H9 (cell line): ENCODE measurements at places on chromosomes 6 and 20. TPM values are rescaled to one million over a fixed set of nuclear protein-coding genes. Genes with fewer than 3 reads are reported as not detected.

- DNase-seq = no peak
Measured at GRCh38 chr6:14930366-14930989, 315.4 kb upstream of the JARID2 start.

DNA sequence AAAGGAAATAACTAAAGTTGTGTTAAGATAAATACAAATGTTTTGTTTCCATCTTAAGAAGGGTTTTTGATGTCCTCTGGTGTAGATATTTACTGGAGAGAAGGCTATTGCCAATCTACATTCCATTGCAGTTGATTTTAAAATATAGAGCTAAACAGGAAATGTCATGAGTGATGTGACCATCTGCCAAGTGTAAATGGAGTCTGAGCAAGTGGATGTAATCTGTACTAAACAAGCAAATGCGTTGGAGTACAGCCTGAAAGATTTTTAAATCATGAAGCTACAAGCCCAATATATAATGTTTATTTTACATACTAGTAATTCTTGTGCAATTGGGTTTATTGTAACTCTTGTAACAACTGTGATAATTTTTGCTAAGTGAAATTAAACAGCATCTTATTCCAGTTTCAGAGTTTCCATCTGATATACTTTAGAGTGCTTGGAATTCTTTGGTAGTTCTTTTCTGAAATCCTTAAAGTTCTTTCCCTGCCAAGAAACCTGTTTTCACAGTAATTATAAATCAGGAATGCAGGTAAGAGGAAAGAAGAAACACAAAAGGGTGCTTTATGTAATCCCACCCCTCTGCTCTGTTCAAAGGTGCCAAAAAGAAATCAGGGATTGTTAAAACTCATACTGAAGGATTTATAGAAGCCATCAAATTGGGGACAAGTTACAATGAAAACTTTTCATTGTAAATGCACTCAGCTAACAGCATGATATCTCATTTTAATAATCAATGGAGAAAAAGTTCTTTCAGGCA is 47.2 kb upstream of the FLRT3 start:
- DNase-seq = no peak

FAM184A gene
- total RNA-seq = 10.4 and 11.4 TPM in 2 replicates

OXT gene
- total RNA-seq = 0.64 TPM in 1 of 2 replicates, not detected in the other

GRCh38 chr6:157364705-157365104 is 16.3 kb upstream of the ZDHHC14 start:
- no peak for DNase-seq

GRCh38 chr6:168155821-168156741 is 77.1 kb upstream of the FRMD1 start:
- peak; percentile 19 for DNase-seq

TP53TG5 gene
- 0.59 TPM in 1 of 2 replicates, not detected in the other for total RNA-seq

GRCh38 chr6:52502306-52503029 is 74.4 kb downstream of the TRAM2 start:
- DNase-seq = no peak

- DNase-seq = no peak
Measured at GRCh38 chr20:38836991-38837390, 31.5 kb downstream of the PPP1R16B start.

FUT9 gene
- total RNA-seq = 0.97 and 1.6 TPM in 2 replicates

B3GAT2 gene
- 0.22 and 0.24 TPM in 2 replicates for total RNA-seq

GPRC6A gene
- total RNA-seq = not detected in 2 replicates

DNA sequence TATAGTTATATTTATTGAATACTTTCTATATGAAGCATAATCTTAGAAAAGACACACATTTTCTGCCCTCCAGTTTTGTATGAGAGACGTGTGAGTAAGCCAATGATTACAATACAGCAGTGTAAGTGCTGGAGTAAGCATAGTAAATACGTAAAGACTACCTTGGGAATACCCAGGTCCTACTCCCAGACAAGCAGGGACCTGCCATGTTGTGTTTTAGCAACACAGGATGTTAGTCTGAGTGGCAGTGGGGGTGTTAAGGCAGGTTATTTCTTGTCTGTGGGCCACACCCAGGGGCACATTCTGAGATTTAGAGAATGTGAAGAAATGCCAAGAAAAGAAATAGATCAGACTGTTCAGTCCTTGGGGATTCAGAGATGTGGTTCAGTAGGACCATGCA is 34.3 kb upstream of the RNF144B start:
- DNase-seq = no peak

CRISP2 gene
- not detected in 2 replicates for total RNA-seq

CST4 gene
- not detected in 2 replicates for total RNA-seq

DNA sequence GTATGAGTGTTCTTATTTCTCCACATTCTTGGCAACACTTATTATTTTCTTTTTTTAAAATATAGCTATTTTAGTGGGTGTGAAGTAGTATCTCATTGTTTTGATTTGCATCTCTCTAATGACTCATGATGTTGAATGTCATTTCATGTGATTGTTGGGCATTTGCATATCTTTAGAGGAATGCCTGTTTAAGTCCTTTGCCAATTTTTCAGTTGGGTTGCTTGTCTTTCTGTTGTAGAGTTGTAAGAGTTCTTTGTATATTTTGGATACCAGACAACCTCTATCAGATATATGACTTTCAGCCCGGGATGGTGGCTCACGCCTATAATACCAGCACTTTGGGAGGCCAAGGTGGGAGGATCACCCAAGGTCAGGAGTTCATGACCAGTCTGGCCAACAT is 5.1 kb upstream of the POPDC3 start:
- DNase-seq = no peak

DNA sequence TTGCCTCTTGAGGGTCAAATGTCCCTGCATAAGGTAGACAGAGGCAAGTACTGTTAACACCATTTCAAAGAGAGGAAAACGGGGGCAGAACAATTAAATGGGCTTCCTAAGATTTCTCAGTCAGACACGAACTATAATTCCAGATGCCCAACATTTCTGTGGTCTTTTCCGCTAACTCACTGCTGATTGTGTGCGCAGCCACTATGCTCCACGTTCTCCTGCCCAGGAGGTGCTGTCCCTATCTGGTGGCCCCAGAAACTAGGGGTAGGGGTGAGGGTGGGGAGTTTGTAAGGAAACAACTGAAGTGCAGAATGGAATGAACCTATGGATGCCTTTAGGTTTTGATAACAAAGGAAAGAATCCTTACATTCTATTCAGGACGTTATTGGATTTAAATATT is 86.1 kb upstream of the BACH2 start:
- no peak for DNase-seq

GRCh38 chr6:170238741-170239565 is 51.9 kb downstream of the DLL1 start:
- no peak for DNase-seq

GRCh38 chr6:98839781-98840361 is 5.5 kb downstream of the POU3F2 start:
- DNase-seq = no peak

HDGFL1 gene
- total RNA-seq = not detected in 2 replicates

FLOT1 gene
- total RNA-seq = 107 and 111 TPM in 2 replicates

MLN gene
- total RNA-seq = not detected in 2 replicates

- DNase-seq = no peak
Measured at GRCh38 chr6:90849686-90850085, 262.8 kb upstream of the MAP3K7 start.

GRCh38 chr6:39441301-39441700 is 118.8 kb upstream of the KCNK16 start:
- DNase-seq = no peak

- no peak for DNase-seq
Measured at GRCh38 chr6:166989427-166990032, 9.7 kb upstream of the CEP43 start.

DNA sequence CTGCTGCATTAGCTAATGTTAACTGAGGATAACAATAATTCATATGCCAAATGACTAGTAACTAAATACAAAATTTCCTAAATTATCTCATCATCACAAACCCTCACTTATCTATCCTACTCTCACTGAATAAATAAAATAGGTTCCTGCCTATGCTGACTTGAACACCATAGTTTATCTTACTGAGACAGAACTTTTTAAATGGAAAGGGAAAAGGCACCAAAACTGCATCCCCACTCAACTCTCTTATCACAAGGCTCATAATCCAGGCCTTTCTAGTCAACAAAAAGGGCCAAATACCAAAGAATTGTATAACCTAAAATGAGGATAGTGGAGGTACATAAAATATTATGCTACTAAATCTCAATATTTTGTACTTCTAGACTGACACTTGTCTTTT is 23.1 kb downstream of the OSTM1 start:
- no peak for DNase-seq

GRCh38 chr6:108667993-108668392 is 107.3 kb downstream of the FOXO3 start:
- no peak for DNase-seq

DNA sequence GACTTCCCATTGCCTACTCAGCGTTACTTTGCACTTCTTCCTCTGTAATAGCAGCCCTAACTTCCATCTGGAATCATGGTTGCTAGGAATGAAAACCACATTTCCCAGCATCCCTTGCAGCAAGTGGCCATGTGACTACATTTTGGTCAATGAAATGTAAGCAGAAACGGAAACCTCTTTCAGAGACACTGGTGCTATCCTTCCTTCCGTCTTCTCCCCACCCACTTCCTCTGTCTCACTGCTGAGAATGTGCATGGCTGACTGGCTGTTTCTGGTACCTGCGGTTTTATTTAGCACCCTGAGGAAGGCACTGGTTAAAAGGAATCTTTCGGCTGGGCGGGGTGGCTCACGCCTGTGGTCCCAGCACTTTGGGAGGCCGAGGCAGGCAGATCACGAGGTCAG is 107.4 kb downstream of the SCML4 start:
- peak; percentile 59 for DNase-seq

CAPN11 gene
- 0.28 and 0.29 TPM in 2 replicates for total RNA-seq

- DNase-seq = no peak
Measured at GRCh38 chr6:137271245-137272183, 52.3 kb upstream of the IFNGR1 start.

GRCh38 chr6:56187686-56188085 is 59.7 kb downstream of the COL21A1 start:
- DNase-seq = no peak

MAP3K5 gene
- total RNA-seq = 1.6 and 1.7 TPM in 2 replicates

GRCh38 chr6:16956361-16956760 is 145.5 kb upstream of the STMND1 start:
- DNase-seq = no peak

DNA sequence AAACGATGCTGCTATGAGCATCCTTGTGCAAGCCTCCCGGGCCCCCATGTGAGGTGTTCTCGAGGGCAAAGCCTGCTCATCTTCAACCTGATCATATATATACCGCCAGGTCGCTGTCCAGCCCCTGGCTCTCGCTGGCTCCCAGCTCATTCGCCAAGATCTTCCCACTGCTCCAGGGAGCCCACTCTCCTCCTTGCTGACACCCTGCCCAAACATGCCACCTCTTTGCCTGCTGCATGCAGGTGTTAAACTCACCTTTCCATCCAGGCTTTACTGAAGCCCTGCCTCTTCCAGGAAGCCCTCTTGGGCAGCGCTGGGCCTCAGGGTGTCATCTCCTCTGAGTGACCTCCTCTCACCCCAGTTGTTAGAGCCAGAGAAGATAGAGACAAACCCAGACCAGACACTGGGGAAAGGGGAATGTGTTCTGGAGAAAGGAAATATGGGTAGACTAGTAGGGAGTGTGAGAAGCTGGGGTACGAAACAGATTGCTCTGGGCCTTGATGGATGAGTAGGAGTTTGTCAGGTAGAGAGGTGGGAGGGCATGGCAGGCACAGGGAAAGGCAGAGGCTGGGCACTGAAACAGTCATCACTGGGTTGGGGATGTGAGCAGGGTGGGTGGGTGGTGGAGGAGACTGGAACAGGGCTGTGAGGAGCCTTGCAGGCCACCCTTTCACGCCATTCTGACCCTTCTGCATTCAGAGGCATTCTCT is 1.2 kb upstream of the DLGAP4 start:
- DNase-seq = no peak

- DNase-seq = no peak
Measured at GRCh38 chr6:15254070-15254975, 8.5 kb downstream of the JARID2 start.

GRCh38 chr20:32159766-32160221 is 47.7 kb downstream of the PLAGL2 start:
- no peak for DNase-seq

GRCh38 chr6:63440057-63440456 is 120.3 kb upstream of the LGSN start:
- peak; percentile 45 for DNase-seq

GRCh38 chr20:57317789-57318371 is 11.7 kb upstream of the SPO11 start:
- DNase-seq = no peak

DNA sequence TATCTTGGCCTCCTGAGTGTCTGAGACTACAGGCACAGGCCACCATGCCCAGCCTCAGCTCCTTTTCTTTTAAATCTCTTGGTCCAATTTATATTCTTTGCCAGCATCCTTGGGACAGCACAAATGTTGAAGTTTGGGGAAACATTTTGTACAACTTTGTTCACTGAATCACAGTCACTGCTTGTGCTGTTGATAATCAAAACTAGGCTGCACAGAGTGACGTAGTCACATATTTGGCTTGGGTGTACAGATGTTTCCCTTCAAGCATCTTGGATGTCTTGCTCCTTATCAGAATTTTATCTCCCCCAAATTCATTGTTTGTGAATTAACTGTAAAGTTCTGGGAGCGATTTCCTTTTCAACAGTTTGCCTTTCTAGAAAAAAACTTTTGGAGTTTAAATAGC is 17.9 kb downstream of the CARMIL1 start:
- no peak for DNase-seq

- DNase-seq = no peak
Measured at GRCh38 chr6:14728396-14729024, 517.4 kb upstream of the JARID2 start.

- DNase-seq = no peak
Measured at GRCh38 chr6:30047220-30047619, 13.8 kb upstream of the POLR1H start.

- DNase-seq = no peak
Measured at GRCh38 chr20:57708694-57709673, 831 bp downstream of the PMEPA1 start.

MAFB gene
- total RNA-seq = 0.85 and 1.0 TPM in 2 replicates

DNA sequence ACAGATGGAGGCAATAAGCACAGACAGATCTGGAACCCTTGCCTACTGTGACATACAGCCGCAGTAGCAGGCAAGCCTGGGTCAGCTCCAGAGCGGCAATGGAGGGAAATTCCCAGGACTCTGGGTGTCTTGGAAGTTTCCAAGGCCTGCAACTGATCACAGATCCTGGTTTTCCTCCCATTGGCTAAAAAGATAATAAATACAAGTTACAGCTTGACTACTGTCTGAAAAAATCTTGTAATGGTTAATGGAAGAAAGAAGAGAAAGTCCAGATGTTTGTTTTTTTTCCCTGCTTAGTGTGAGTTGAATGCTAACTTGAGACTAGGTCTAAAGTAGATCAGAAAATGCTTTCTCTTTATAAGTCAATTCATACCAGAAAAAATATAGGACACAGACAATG is 307.6 kb downstream of the ALDH8A1 start:
- no peak for DNase-seq

OR14J1 gene
- total RNA-seq = not detected in 2 replicates

- DNase-seq = no peak
Measured at GRCh38 chr6:104182811-104183210, 676.9 kb downstream of the HACE1 start.

PPP1R11 gene
- total RNA-seq = 22.7 and 23.8 TPM in 2 replicates

- peak; percentile 17 for DNase-seq
Measured at GRCh38 chr20:40805592-40805991, 116.6 kb upstream of the MAFB start.

BPI gene
- total RNA-seq = not detected in 2 replicates

SRPK1 gene
- total RNA-seq = 91.0 and 93.2 TPM in 2 replicates

GRCh38 chr6:106512048-106512967 is 117.0 kb downstream of the RTN4IP1 start:
- peak; percentile 55 for DNase-seq

GRCh38 chr6:32459781-32460424 is 20.2 kb downstream of the HLA-DRA start:
- DNase-seq = no peak

- no peak for DNase-seq
Measured at GRCh38 chr6:20056350-20056992, 155.8 kb downstream of the MBOAT1 start.
